ENCODE measurements at places on chromosomes 1 and 21. TPM values are rescaled to one million over a fixed set of nuclear protein-coding genes. Genes with fewer than 3 reads are reported as not detected.

DNA sequence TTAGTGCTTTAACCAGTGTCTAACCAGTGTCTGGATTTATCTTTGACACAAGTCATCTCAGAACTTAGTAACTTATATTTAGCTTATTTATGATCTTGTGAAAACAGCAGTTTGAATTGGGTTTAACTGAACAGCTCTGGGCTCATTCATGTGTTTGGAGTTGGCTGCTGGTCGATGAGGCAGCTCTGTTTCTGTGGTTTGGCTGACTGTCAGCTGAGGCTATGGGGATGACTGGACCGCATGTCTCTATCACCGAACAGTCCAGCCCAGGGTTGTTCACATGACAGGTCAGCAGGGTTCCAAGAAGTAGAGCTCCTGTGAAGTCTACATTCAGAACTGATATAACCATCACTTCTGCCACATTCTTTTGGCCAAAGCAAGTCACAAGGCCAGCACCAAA lies 29.1 kb upstream of the C21orf91 start:
- DNase-seq, result no peak

DNA sequence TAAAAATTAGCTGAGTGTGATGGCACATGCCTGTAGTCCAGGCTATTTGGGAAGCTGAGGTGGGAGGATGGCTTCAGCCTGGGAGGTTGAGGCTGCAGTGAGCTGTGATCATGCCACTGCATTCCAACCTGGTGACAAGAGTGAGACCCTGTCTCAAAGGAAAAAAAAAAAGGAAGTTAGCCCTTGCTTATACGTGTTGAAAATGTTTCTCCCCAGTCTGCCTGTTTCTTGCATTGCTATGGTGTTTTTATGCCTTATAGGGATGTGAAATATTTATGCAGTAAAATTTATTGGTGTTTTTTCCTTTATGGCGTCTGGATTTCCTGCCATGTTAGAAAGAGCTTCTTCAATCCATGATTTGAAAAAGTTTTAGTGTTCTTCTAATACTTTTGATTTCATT lies 3.6 kb upstream of the RERE start:
- no peak for DNase-seq

DNA sequence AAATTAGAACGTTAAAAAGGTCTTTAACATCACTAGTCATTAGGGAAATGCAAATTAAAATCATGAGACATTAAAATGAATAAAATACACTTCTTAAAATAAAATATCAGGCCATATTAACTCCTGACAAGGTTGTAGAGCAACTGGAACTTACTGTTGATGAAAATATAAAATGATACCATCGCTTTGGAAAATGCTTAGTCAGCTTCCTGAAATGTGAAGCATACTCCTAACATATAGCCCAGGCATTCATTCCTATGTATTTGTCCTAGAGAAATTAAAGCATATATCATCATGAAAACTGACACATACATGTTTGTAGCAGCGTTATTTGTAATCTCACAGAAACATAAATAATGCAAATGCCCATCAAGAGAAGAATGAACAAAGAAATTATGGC lies 211.5 kb upstream of the CHRM3 start:
- DNase-seq, result no peak

GRCh38 chr21:40696246-40696645 lies 150.7 kb downstream of the DSCAM start:
- no peak for DNase-seq

DNA sequence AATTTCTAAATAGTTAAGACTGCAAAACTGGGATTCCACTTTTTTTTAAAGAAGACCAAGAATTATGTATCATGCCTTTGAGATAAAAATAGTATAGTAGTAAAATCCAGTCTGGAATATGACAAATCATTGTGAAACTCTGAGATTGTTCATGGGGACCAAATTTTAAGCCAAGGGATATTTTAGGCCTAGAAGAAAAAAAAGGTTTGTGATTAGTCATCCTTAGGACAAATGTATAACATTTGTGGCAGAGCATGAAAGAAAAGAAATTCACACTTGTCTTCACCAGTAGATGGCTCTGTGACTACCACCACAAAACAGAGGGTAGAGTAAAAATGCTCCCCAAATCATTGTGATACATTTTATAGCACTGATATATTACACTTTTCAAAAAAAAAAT lies 226.1 kb downstream of the KCTD3 start:
- DNase-seq, result no peak

DNA sequence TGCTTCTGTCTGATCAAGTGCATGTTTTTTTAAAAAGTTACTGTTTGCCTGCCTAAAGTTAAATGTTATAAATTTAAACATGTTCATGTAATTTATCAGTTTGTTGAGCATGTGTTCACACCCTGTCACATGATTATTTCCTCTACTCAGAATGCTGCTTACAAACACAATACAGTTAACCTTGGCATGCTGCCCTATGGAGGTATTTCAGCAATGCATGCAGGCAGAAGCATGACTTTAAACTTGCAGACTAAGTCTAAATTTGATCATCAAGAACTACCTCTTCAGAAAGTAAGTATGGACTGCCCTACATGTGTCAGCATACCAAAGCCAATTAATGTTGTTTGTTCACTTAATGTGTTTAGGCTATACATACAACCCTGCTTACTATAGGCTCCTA lies 161.6 kb downstream of the LRRC40 start:
- DNase-seq, result no peak

DNA sequence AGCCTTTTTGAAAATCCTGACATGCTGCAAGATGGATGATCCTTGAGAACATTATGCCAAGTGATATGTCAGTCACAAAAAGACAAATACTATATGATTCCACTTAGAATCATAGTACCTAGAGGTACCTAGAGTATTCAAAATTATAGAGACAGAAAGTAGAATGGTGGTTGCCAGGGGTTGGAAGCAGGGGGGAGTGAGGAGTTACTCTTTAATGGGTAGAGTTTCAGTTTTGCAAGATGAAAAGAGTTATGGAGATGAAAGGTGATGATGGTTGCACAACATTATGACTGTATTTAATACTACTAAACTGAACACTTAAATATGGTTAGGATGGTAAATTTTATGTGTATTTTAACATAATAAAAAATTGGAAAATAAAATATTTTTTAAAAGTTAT lies 37.9 kb upstream of the PODN start:
- no peak for DNase-seq

GRCh38 chr1:203649551-203649998 lies 22.9 kb downstream of the ATP2B4 start:
- no peak for DNase-seq

DNA sequence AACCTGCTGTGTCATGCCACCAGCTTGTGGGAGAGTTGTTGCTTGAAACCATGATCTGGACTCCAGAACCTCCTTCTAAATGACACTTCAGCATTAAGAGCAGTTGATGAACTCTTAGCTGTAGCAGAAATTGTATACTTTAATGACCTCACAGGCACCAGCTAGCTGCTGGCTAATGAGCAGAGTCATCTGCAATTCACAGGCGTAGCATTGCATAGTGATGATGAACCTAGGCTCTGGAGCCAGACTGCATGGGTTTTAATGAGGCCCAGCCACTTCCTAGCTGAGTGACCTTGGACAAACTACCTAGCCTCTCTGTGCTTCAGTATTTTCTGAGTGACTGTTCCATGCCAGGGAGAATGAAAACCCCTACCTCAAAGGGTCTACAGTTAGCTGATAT lies 407.1 kb downstream of the LMO4 start:
- DNase-seq, result no peak

DNA sequence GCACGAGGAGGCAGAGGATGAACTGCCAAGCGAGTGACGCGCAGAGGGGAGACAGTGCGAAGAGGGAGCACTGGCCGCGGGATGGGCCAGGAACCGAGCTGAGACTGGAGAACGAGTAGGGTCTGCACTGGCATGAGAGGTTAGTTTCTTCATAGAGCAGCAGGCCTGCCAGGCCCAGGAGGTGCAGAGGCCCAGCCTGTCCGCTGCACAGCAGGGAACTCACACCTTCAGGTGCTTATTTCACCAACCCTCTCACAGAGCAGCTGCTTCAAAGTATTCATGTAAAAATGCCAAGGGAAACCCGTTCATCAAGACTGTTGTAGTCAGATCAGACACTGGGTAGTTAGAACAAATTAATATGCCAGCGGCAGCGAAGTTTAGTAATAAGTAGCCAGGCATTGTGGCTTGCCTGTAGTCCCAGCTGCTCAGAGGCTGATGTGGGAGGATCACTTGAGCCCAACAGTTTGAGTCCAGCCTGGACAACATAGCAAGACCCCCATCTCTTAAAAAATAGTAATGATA lies 144.5 kb downstream of the SLC45A1 start:
- no peak for DNase-seq

SH2D5 gene
- total RNA-seq, result not detected

DNA sequence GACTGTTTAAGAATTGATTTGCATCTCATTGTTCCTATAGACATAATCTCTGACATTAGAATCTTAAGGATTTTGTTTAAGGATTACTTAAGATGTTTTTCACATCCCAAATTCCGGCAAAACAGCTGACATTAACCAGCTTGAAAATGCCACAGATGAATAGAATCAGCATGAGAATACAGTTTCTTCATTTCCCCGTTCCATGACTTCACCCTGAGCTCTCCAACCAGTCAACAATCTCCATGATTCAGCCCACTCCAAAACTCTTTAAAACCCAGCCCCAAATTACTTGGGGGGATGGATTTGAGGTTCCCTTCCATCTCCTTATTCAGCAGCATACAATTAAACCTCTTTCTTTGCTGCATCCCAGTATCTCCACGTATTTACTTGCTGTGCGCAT lies 201.0 kb downstream of the LYPLAL1 start:
- DNase-seq, result no peak

TAS1R1 gene
- not detected for total RNA-seq

GRCh38 chr1:94418664-94419655 lies 771 bp downstream of the ABCD3 start:
- peak; percentile 48 for DNase-seq

DNA sequence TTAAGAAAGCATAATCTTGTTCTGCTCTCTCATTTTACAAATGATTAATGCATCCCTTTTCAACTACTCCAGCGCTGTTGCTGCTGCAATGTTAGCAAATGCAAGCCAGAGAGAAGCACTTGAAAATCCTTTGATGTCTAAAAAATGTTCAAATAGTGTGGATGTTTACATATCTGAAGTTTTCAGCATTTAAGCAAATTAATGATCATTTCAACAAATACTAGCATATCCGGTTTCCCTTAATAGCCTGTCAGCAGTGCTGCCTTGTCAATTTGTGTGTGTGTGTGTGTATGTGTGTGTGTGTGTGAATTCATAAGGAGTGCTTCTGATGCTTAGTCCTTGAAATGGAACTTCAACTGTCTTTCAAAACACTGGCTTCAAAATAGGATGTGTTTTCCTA lies 48.1 kb upstream of the WNT2B start:
- no peak for DNase-seq

- DNase-seq, result no peak
Observed at GRCh38 chr1:202551683-202552082, 158.6 kb downstream of the SYT2 start.

DNA sequence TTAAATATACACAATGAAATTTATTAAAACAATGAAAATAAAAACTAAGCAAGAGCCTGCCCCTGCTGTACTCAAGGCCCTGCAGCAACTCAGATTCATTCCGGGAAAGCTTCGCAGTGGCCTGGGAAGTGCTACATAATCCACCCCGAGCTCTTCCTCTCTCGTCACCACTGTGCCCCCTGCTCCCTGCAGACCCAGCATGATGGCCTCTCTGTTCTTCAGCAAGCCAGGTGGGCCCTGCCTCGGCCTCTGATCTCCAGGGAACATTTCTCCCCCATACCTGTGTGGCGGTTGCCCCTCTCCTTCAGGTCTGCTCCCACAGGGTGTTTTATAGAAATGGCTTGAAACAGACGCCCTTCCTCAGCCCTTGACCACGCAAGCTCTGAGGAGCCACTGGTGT lies 10.6 kb downstream of the RNF187 start:
- no peak for DNase-seq

DNA sequence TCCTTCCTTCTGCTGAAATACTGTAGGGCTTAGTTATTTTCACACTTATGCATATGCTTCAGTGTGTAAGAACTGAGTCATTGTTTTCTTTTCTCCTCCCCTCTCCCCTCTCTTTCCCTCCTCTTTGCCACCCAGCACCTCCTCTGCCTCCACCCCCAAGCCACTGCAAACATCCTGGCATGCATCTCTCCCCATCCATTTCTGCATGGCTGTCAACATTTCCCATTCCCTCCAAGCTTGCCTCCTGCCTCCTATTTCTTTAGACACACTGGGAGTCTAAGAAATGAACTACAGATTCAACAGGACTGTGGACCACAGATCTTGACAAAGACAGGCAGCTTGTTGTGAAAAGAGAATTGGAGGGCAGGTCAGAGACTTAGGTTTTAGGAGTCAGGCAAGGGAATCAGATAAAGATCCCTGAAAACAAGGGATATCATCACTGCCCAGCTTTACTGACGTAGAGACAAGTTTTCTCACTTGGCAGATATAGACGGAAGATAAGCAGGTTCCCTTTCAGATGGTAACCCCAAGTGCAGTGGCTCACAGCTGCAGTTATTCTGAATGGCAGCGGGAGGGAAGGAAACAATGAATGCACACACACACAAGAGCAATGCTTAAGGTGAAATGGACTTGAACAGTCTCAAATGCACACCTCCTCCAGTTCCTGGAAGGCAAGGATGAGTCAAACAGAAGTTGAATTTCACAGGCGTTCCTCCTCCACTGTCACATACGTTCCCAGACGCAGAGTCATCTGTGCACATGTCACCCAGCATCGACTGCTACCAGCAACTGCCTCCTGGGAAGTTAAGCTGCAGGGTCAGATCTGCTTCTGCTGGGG lies 56.1 kb downstream of the HIVEP3 start:
- no peak for DNase-seq

DNA sequence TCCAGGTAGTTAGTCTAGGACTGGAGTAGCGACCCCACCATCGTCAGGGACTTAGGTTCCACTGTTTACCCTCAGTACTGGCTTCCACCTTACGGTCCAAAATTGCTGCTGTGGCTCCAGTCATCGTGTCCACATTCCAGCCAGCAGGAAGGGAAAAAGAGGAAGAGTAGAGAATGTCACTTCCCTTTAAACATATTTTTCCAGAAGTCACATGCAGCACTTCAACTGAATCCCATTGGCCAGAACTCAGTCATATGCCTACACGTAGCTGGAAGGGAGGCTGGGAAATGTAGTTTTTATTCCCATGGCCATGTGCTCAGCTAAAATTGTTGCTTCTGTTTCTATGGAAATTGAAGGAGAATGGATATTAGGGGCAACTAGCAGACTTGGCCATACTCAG lies 84.1 kb upstream of the SELENON start:
- DNase-seq, result no peak

Measured in Right ventricle myocardium superior (tissue), 1 donor.